GM20000 (cell line): ENCODE measurements at places on chromosomes 2 and 18.
A peak's percentile ranks its signal among the peaks of the same experiment; 100 is the strongest.

DNA sequence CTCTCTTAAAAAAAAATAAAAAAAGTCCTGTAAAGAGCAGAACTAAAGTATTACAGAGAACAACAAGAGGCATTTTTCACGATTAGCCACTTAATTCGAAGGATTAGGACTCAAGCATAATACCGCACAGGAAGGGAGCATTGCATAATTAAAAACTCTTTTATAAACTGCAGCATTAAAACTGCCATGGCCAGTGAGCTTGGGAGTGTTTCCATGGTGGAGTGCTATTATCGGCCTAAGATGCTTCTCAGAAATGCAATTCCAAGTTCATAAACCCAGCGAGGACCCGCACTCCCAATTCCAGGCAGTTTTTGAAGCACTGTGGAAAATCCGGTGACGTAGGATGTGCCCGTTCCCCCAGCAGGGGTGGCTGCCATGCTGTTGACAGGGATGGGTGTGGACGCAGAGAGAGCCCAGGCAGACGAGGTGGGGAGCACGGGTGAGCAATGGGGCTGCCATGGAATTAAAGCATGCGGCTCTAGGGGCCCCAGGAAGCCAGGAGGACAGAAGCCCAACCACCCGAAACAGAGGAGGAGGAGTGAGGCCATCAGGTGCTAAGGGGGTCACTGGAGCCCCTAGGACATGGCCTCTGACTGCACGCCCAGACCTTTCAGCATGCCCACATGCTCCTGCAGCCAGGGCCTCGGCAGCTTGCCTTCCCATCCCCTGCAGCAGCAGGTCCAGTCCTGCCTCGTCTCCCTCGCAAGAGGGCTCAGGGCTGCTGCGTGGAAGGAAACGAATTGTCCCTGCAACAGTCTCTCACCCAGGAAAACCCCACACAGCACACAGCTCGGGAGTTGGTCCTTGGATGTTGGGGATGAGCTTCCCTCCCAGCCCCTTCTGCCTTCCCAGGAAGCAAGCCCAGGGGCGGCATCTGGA is 233.4 kb downstream of the NDUFA10 start:
- DNase-seq, result no peak

DNA sequence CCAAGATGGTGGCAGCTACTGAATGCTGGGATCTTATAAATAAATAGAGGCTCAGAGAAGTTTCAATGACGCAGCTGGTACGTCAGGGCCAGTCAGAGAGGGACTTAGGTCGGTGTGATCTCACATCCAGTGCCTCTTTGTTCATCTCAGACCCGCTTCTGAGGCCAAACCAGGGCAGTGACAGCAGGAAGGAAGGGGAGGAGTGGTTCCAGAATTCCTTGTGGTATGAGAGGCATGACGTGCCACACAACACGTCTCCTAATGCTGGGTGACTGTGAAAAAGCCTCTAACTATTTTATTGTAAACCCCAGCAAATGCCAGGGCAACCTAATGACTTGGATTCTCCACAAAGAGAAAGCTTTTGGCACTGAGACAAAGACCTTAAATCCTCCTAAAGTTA is 423.3 kb downstream of the LPIN1 start:
- no peak for DNase-seq

GRCh38 chr2:56985609-56986008 is 801.8 kb downstream of the CCDC85A start:
- DNase-seq, result peak; percentile 2

DNA sequence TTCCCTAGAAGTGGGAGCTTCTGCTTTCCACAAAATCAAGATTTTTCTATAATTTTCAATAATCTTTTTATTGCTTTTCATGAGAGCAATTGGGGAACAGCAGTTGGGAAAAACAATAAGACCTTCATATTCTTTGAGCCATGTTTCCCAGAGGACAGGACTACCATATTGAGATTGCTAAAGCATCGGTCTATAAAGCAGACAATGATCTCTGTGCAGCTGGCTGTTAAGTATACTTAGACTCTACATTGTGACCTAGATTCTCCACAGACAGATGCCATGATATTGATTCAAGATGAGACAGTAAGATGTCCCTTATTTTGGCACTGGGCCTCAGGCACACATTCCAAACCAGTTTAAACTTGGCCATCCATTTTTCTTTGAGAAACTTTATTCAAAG is 1178.7 kb downstream of the SUCLG1 start:
- no peak for DNase-seq

DNA sequence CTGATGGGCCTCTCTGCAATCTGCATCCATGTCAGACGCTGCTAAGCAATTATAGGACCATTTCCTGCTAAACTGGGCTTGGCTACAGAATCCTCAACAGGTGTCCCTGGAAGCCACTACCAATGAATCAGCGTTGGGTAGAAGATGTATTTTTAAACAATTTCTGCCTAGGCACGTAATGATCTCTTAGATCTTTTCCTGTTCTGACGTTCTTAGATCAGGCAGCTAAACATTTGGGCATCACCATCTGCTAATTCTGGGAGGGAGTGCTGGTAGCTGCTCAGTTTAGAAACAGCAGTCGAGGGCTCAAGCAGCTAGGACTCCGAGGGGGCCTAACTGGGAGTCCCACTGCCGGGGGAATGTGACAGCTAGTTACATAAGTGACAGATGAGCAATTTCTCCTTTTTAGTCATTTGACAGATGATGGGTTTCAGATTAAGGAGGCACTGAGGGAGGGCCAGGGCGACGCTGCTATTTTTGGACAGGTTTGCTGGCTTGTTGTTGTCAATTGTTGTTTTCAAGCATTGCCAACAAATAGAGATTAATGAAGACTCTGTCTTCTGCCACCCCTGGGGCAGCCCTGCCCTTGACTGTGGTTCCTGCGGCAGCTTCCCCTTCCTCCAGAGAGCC is 92.7 kb downstream of the MRO start:
- DNase-seq, result peak; percentile 80

GRCh38 chr2:37683241-37683640 is 11.8 kb upstream of the CDC42EP3 start:
- no peak for DNase-seq

GRCh38 chr2:38740851-38741731 is 10.1 kb downstream of the SRSF7 start:
- no peak for DNase-seq

DNA sequence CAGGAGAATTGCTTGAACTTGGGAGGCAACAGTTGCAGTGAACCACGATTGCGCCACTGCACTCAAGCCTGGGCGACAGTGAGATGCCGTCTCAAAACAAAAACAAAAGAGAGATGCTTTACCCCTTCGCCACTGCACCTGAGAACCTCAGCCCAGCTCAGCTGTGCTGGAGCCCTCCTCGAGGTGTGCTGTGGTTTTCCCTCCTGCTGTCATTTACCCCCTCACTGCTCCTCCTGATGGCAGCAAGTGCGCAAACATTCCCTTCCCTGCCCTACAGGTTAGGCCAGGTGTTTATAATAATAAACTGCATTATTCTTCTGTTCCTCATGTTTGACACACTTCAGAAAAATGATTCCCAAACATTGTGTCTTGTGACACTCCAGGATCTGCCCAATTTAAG is 8.4 kb downstream of the FBXO36 start:
- DNase-seq, result no peak

- DNase-seq, result no peak
Measured at GRCh38 chr18:8286303-8286702, 322.9 kb upstream of the RAB12 start.

- DNase-seq, result no peak
Measured at GRCh38 chr2:235981631-235982030, 186.6 kb downstream of the GBX2 start.

- no peak for DNase-seq
Measured at GRCh38 chr2:218320704-218321336, 28.5 kb upstream of the TMBIM1 start.

- DNase-seq, result no peak
Measured at GRCh38 chr2:201925056-201925455, 108.6 kb upstream of the FZD7 start.

DNA sequence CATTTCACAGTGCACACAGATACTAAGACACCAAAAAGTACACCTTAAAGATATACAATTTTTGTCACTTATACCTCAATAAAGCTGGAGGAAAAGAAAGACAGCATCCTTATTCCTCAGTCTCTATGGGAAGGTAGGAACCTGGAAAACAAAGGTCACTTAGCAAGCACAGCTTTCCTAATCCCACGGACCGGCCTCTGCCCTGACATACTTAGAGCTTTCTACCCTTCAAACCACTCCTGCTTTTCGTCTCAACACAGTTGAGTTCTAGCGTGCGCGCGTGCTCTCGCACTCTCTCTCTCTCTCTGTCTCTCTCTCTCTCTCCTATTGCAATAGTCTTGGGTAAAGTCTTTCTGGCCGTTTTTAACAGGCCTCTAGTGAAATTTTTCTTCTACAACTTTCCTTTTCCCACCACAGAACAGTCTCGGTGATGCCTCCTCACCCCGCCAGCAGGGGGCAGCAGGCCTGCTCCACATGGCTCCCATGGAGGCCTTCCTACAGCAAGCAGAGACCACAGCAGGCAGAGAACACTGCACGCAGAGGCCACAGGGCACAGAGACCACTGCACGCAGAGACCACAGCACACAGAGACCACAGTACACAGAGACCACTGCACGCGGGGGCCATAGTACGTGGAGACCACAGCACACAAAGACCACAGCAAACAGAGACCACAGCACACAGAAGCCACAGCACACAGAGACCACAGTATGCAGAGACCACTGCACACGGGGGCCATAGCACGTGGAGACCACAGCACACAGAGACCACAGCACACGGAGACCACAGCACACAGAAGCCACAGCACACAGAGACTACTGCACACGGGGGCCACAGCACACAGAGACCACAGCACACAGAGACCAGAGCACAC is 106.9 kb downstream of the FBXO15 start:
- DNase-seq, result peak; percentile 65

DNA sequence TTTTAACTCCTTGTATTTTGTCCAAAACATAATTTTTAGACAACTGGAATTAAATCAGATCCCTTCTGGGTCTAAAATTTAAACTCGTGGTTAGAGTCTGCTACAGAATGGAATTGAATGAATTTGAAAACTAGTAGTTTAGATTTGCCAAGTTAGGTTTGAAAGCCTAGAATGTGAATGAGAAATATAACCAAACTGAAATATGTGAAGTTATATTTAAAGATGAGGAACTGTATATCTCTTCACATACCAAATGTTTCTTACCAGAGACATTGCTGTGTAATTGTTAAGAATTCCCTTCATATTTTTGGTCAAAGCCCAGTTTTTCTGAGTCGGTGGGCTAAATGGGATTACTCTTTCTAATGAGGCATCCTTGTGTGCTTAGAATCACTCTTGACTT is 74.2 kb downstream of the LPIN1 start:
- no peak for DNase-seq

DNA sequence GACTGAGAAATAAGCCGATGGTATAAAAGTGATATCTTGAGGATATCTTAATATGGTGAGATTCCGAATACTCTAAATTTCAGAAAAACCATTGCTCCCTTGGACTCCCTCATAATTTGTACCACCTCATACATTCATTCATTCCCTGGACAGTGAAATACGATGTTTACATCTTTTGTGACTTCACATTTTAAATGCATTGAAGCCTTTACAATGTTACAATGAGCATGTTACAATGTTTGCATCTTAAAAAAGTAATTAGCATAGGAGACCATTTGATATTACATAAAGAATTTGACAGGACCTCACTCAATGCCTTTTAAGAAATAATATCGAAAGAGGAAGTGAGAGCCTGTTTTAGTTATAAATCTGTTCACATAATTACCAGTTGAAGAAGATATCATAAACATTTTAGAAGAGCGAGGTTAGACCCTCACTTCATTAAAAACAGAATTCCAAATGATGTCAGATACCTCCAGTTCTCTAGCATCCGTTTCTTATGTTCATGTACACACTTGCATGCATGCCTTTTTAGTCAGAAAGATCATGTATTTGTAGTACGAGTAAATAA is 372.0 kb downstream of the ARHGAP15 start:
- no peak for DNase-seq

GRCh38 chr2:54941248-54941984 is 108.8 kb downstream of the RTN4 start:
- no peak for DNase-seq

GRCh38 chr2:235140801-235141081 is 188.9 kb downstream of the SH3BP4 start:
- no peak for DNase-seq

- no peak for DNase-seq
Measured at GRCh38 chr18:77054288-77054605, 78.3 kb downstream of the MBP start.

GRCh38 chr2:121333231-121333630 is 48.2 kb upstream of the TFCP2L1 start:
- no peak for DNase-seq

- no peak for DNase-seq
Measured at GRCh38 chr2:170190172-170190571, 12.2 kb downstream of the MYO3B start.

DNA sequence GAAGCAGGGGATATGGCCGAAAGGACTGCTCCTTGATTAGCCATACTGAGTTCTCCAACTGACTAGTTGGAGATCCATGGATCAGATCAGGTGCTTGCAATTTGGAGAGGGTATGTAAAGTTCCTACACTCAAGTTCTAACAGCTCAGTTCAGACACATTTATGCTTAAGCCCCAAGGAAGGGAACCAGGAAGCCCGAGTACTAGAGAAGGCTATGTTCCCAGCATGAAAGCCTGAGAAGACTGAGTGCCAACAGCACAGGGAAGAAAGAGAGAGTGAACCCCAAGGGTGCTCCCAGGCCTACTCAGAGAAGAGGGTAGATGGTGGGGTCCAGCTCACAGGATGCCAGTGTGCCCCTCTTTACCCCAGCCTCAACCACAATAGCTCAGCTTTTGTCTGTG is 16.1 kb upstream of the SPTBN1 start:
- no peak for DNase-seq

GRCh38 chr2:119706221-119706620 is 27.2 kb downstream of the TMEM177 start:
- no peak for DNase-seq

DNA sequence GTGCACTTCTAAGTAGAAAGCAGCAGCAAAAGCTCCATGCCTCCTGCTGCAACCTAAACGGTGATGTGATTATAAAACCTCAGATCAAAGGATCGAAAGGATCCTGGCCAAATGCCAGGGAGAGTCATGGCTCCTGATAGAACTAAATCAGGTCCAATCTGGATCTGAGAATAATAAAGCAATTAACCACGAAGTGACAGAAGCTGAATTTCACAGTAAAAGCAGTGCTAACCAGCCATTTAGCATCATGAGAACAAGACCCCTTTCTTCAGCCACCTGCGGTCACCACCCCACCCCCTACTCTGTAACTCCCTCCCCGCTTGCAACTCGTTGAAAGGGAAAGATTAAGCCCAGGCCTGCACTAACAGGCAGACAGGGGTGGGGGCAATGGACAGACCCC is 748.7 kb downstream of the BCL11A start:
- DNase-seq, result no peak
